Effector memory CD8-positive, alpha-beta T cell (primary cell): ENCODE measurements at places on chromosomes 3 and 15.

GRCh38 chr3:71376503-71376902, 207.0 kb downstream of the FOXP1 start:
- no peak for DNase-seq

DNA sequence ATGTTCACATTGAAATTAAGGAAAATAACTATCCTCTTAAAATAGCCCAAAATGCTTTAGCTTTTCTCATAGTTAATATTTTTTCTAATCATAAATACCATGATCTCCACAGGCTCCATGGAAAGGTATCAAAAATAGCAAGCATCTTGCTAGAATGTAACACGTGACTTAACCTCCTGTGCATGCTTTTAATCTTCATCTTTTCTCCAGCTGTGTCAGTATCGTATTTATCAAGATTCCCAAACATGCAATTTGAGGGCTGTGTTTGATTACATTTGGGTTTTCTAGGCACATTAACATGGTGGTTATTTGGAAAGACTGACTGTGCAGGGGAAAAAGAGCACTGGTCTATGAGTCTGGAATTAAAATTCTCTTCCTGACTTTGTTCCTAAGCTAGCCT, 472.5 kb upstream of the MCTP2 start:
- DNase-seq = no peak

GRCh38 chr3:100048248-100048647, 66.1 kb downstream of the FILIP1L start:
- no peak for DNase-seq

DNA sequence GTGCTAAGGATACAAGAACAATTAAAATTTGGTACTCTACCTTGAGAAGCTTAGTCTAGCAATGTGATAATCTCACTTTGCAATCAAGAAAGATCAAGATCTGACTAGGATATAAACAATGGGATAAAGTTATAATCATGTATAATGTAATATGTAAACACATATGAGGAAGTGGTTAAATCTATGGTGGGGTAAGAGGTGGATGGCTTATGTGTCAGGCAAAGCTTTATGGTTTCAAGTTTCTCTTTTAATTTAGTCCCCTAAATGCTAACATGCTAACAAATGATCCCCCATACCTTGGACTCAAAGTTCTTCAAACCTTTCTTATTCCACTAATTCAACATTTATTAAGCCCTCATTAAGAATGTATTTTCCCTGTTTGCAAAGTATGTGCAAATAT, 2.5 kb downstream of the RSL24D1 start:
- no peak for DNase-seq

GRCh38 chr15:46676233-46677206, 1040.8 kb upstream of the SEMA6D start:
- no peak for DNase-seq

DNA sequence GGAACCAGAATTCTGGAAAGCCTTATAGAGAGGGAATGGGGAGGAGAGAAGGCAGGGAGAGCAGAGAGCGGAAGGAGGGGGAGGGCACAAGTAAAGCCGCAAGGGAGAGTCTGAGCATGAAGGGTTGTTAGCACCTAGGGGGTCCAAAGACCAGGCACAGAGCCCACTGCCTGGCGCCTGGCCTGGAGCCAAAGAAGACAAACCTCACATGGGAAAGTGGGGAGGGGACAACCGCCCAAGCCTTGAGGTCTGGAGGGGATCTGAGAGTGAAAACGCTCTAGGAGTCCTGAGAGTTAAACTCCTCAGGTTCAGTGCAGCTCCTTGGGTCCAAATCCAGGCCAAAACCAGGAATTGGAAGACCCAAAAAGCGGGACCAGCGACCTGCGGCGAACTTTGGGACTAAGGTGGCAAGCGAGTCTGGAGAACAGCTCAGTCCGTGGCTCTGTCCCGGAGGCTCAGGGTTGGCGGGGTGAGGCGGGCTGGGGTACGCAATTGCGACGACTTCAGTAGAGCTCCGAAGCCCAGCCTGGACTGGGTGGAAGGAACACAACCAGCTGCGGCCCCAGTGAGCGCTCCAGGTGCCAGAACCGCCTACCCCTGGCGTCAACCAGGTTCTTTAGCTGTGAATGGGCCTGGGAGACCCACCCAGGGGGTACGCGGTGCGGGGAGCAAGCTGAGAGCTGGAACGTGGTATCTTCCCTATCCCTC, 807 bp upstream of the INAFM2 start:
- no peak for DNase-seq

DNA sequence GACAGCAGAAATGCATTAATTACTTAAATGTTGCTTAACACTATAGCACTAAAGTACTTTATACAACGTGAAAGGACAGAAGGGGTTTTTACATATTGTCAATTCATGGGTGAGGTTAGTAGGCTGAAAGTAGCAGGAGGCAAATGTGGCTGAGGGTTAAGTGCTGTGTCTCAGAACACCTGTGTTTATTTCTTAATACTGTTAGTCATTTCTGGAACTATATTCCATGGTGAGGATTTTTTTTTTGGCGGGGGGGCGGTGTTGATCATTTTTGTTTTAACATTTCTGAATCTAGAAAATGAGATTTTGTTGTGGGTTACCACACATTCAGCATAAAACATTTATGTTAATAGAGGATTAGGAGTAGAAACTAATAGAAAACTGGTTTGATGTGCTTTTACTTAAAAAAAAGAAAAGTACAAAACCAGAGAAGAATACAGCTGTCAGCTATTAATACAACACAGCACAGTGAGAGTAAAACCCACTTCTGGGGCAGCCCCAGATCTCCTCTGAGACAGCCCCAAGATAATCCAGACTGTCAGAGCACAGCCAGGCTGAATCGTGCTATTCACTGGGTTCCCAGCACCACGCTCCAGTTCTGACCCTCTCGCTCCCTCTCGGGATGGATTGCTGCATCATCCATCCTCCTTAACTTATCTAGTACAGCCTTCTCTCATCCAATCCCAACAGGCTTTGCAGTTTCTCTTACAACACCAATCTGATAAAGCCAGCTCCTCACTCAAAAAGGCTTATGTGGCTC, 307.7 kb downstream of the TUSC7 start:
- DNase-seq = no peak

GRCh38 chr15:99590913-99591646, 25.3 kb downstream of the MEF2A start:
- no peak for DNase-seq

DNA sequence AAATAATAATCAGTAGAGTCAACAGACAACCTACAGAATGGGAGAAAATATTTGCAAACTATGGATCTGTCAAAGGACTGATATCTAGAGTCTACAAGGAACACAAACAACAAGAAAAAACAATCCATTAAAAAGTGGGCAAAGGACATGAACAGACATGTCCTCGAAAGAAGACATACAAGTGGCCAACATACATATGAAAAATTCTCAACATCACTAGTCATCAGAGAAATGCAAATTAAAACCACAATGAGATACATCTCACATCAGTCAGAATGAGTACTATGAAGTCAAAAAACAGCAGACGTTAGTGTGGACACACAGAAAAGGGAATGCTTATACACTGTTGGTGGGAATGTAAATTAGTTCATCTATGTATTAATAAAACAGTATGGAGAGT, 33.7 kb downstream of the SLC2A2 start:
- DNase-seq = no peak

DNA sequence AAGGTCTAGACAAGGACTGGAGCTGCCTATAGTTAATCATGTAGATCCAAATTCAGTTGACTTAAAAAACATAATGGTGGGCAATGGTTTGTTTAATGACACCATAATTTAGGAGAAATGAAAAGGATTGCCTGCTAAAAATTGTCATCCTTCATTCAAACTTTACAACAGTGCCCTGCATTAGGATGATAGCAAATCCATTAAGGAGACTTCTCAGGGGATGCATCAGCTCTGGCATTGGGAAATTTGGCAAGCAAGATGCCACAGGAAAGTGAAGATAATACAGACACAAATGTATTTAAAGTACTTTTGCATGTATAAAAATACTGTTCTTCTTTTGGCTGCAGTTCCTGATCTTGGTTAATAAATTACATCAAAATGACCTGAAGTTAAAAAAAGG, 93.1 kb upstream of the SKOR1 start:
- no peak for DNase-seq

- DNase-seq = no peak
Observed at GRCh38 chr15:93709708-93710107, 521.7 kb upstream of the MCTP2 start.

DNA sequence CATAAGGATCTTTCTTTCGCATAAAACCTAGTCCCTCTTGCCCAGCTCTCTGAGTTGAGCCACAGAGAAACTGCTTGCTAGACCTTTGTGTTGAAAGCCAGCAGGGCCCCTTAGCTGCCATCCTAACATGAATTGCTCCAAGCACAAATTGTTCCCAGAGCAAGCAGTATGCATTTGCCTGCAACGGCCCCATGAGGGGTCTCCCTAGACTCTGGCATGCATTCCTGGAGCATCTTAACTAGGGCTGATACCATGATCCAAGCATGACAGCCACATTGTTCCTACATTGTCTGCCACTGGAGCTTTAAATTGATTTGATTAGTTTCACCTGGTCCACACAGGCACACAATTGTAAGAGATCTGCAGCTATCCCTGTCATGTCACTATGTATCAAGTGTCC, 428.1 kb downstream of the TAFA4 start:
- no peak for DNase-seq

GRCh38 chr3:190697901-190698300, 164.6 kb downstream of the GMNC start:
- DNase-seq = no peak

- DNase-seq = no peak
Observed at GRCh38 chr3:52404391-52404790, 40.5 kb downstream of the SEMA3G start.

DNA sequence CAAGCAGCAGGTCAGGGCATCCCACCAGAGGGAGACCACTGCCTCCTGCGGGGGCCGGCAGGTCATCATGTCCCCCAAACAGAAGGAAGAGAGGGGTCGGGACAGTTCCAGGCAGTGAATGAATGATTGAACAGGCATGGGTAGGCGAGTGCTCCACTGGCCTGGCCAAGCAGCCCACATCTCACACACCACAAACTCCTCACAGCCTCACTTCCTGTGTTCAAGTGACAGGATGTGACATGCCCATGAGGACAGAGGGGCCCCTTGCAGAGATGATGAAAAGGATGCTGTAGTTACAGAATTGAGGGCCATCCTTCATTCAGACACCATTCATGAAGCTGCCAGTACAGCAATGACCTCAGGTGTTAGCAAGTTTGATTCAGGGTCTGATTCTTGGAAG, 3.7 kb downstream of the IQSEC1 start:
- peak; percentile 53 for DNase-seq

DNA sequence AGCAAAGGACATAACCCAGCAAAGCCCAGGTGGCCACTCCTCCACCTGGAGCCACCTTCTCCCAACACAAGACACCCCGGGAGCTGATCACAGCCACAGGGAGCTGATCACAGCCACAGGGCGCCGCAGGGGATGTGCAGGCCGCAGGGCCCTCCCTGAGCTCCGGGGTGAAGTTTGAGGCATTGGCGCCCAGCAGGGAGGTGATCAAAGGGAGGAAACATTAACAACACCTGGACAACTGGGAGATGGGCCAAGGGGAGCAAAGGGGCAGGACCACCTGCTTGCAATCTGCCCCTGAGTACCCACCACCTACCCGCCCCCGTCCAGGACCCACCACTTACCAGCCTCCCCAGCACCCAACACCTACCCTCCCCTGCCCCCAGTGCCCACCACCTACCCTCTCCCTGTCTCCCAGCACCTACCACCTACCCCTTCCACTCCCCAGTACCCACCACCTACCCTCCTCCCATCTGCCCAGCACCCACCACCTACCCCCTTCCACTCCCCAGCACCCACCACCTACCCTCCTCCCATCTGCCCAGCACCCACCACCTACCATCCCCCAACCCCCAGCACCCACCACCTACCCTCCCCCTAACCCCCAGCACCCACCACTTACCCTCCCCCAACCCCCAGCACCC, 2.4 kb downstream of the UROC1 start:
- DNase-seq = no peak

DNA sequence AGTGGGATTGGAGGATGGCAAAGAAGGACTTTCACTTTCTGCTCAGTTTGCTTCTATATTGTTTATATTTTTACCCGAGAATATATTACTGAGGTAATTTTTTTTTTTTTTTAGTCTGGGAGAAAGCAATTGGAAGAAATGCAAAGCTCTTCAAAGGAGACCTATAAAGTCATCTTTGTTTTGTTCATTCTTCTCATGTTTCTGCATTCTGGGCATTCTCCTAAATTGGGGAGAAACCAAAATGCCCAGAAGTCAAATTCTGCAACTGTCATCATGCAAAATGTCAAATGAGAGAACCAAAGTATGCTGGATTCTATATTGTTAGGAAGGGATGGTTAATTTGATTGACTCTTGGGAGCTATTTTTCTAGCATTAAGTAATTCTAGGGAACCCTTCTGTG, 168.3 kb upstream of the TSC22D2 start:
- no peak for DNase-seq

GRCh38 chr3:41041899-41042298, 157.4 kb upstream of the CTNNB1 start:
- DNase-seq = no peak

GRCh38 chr3:115423170-115423569, 200.1 kb upstream of the GAP43 start:
- DNase-seq = no peak

DNA sequence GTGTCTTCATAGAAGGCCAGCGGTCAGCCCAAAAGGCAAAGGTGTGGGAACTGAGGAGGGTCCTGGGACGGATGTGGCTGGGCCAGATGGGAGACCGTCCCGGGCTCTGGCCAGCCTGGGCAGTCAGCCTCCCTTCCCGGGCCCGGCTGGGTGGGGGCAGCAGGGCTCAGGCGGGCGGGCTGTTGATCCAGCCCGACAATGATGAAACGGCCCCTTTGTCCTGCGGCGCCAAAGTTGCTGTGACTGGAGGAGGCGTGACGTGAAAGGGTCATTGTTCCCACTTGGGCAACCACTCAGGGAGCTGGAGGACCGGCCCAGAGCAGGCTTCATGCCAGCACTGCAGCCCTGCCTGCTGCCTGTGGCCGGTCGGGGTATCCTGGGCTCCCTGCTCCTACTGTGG, 16.5 kb downstream of the DUSP7 start:
- no peak for DNase-seq

- no peak for DNase-seq
Observed at GRCh38 chr3:24640330-24640877, 145.8 kb upstream of the THRB start.

DNA sequence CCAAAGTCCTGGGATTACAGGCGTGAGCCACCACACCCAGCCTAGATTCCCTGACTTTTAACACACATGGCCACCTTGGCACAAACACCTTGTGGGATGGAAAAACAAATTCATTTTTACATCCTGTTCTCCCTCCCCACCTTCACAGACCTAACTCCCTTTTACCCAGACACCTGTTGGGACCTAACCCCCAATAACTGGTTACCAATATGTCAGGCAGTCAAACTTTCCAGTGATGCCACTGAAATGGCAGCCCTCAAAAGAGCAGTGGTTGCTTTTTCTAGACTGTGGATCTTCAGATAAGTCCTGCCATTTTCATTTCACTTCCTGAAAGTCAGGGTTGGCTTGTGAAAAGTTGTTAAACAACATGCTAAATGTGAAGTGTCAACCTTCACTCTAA, 34.9 kb downstream of the SIN3A start:
- DNase-seq = no peak
